ENCODE measurements at places on chromosomes 6 and 20. TPM values are rescaled to one million over a fixed set of nuclear protein-coding genes. Genes with fewer than 3 reads are reported as not detected.

The ACSS1 gene
- 32.2 TPM for total RNA-seq

DNA sequence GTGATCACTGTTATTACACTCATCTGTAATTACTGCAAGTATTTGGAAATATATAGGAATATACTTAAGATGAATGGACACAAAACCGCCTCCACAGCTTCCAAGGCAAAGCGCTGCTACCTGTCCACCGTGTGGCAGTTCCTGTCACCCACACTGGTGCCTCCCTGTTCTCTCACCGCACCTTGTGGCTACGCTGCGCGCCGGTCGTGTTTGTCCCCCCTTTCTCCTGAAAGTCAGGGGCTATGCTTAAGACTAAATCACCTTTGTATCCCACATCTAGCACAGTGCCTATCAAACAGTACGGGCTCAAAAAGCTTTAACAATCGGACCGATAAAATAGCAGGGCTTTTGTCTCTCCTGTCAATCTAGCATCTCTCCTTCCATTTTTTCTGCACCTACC lies 23.0 kb downstream of the LY86 start:
- no peaks in the 10 kb centered on the region for H3K36me3 ChIP-seq
- no peaks in the 10 kb centered on the region for H3K27me3 ChIP-seq
- no peak for DNase-seq
- no peak overlapping the region for H3K27ac ChIP-seq

The MMP24 gene
- total RNA-seq = 7.1 TPM

- H3K27me3 ChIP-seq = no peaks in the 10 kb centered on the region
- H3K4me3 ChIP-seq = no peak overlapping the region
- no peaks in the 10 kb centered on the region for H3K36me3 ChIP-seq
- H3K4me1 ChIP-seq = no peaks in the 10 kb centered on the region
- H3K27ac ChIP-seq = no peak overlapping the region
- no peak for DNase-seq
Measured at GRCh38 chr6:9745966-9746365, 668.9 kb downstream of the TFAP2A start.

The AFDN gene
- total RNA-seq = 143 TPM

DNA sequence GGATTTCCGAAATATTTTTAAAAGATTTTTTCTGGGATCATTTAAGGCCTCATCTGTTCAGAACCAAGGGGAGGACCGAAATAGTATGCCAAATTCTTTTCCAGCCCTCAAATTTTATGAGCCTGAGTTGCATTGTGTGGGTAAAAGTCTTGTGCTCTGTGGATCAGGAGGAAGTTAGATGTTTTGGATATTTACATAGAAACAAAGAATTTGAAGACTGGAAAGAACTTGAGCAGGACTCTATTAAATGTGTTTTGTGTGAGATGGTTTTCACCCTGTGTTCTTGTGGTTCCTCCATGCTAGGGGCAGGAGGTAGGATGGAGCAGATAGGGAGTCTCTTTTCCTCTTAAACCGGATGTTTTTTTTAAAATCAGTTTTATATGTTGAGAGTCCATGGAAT lies 329.1 kb downstream of the LAMA2 start:
- H3K4me1 ChIP-seq = no peaks in the 10 kb centered on the region
- H3K27ac ChIP-seq = no peak overlapping the region
- no peaks in the 10 kb centered on the region for H3K36me3 ChIP-seq
- no peaks in the 10 kb centered on the region for H3K27me3 ChIP-seq

GRCh38 chr20:35311409-35311808 lies 19.2 kb upstream of the FAM83C start:
- peak overlapping the region; percentile 86 for H3K27ac ChIP-seq
- no peak overlapping the region for H3K4me3 ChIP-seq
- H3K36me3 ChIP-seq = no peaks in the 10 kb centered on the region
- peak; percentile 88 for DNase-seq
- H3K4me1 ChIP-seq = peaks cover 55% of the 10 kb centered on the region

The THBD gene
- 0.26 TPM for total RNA-seq

The RPS10 gene
- 1,363 TPM for total RNA-seq

DNA sequence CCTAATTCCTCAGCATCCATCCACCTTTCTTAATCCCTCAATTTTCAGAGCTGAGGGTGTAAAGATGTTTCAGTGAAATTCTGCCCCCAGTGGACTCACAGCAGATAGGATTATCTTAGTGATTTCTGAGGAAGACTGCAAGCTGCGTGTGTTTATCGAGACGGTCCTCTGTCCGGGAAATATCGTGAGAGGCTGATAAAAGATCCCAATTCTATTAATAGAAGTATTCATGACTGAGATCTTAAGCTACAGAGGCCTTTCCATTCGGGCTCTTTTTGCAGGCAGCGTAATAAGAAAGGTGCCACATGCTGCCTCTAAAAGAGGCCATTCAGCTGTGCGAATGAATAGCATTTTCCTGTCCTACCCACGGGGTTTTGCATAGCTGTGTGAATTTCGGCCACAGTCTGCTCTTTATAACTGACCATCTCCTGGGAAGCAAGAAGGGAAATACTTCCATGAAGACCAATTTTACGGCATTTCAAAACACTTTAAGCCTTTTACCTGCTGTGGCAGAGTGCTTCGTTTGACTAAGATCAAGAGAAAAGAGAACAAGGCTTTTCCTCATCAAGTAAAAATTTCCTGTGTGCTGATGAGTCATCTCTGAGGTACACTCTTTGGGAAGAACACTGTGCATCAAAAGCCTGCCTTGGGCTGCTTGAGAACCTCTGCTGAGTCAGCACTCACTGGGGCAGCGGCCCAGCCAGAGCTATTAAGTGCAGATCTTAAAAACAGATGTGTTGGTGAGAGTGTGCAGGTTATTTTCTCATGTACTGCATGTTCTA lies 208.8 kb downstream of the ARHGAP18 start:
- DNase-seq = peak; percentile 8
- no peak overlapping the region for H3K27ac ChIP-seq
- H3K36me3 ChIP-seq = no peaks in the 10 kb centered on the region
- no peak overlapping the region for H3K4me3 ChIP-seq
- peaks cover 3% of the 10 kb centered on the region for H3K4me1 ChIP-seq

DNA sequence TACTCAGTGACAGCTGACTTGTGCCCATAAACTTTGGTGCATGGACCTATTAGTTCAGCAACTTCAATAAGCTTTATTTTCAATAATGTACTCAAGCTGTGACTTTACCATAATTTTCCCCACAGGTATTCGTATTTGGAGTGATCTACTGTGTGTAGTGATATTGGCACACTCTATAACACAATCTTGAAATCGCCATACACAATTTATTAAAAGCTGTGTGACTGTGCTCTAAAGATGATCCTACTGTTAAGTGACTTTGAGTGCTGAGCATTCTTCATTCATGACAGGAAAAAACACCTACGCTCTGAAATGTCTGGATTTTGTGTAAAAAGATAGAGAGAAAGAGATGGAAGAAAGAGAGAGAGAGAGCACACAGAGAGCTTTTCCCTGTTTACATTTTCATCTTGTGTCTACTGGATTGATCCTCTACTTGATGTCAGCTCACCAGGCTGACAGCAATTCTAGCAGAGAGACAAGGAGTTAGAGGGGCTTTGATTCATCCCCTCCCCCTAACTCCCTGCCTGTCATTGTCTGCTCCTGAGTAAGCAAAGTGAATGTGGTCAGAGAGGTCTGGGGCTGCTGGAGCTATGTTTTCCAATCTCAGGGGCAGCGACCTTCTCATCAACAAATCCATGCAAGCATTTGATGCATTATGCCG lies 538.7 kb upstream of the POU3F2 start:
- H3K27ac ChIP-seq = no peak overlapping the region
- H3K27me3 ChIP-seq = no peaks in the 10 kb centered on the region
- no peak for DNase-seq
- no peak overlapping the region for H3K4me3 ChIP-seq
- H3K36me3 ChIP-seq = no peaks in the 10 kb centered on the region
- no peaks in the 10 kb centered on the region for H3K4me1 ChIP-seq

- no peaks in the 10 kb centered on the region for H3K4me1 ChIP-seq
- H3K27ac ChIP-seq = no peak overlapping the region
- H3K4me3 ChIP-seq = no peak overlapping the region
- H3K27me3 ChIP-seq = no peaks in the 10 kb centered on the region
- DNase-seq = no peak
- H3K36me3 ChIP-seq = no peaks in the 10 kb centered on the region
Measured at GRCh38 chr6:64782877-64783276, 924.1 kb downstream of the EYS start.

DNA sequence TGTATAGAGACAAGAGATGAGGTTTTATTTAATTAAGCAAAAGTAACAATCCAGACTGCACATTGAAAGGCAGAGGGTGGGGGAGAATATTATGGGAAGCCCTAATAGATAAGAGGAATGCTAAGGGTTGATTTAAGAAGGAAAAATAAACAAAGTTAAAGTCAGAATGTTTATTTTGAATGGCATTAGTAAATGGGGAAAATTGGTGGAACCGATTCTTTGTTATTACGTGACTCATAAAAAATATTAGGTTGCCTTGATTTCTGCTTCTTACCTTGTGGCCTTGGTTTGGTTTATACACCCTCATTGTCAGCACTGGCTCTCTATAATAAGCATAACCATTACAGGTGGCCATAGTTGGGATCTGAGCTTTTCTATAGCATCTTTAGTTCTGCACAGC lies 674.8 kb upstream of the CITED2 start:
- H3K4me3 ChIP-seq = no peak overlapping the region
- no peaks in the 10 kb centered on the region for H3K27me3 ChIP-seq
- no peak overlapping the region for H3K27ac ChIP-seq
- H3K4me1 ChIP-seq = no peaks in the 10 kb centered on the region
- no peaks in the 10 kb centered on the region for H3K36me3 ChIP-seq

GRCh38 chr6:157169656-157170055 lies 153.7 kb downstream of the TMEM242 start:
- H3K27ac ChIP-seq = no peak overlapping the region
- H3K27me3 ChIP-seq = no peaks in the 10 kb centered on the region
- peaks cover 2% of the 10 kb centered on the region for H3K36me3 ChIP-seq
- no peak for DNase-seq
- H3K4me1 ChIP-seq = no peaks in the 10 kb centered on the region
- H3K4me3 ChIP-seq = no peak overlapping the region

DNA sequence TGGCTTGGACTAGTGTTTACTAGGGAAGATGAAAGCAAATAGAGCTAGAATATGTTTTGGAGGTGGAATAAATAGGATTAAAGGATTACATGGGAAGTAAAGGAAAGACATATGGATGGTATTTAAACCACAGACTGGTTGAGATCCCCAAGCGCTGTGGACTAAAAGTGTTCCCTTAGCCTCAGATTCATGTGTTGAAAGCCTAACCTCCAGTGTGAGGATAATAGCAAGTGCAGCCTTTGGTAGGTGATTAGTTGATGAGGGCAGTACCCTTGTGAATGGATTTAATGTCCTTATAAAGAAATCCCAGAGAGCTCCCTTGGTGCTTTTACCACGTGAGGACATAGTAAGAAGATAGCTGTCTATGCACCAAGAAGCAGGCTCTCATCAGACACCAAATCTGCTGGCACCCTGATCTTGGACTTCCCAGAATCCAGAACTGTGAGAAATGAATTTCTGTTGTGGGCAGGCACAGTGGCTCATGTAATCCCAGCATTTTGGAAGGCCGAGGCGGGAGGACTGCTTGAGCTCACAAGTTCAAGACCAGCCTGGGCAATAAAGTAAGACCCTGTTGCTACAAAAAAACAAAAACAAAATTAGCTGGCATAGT lies 57.3 kb upstream of the MCM9 start:
- no peak overlapping the region for H3K27ac ChIP-seq
- H3K4me1 ChIP-seq = no peaks in the 10 kb centered on the region
- H3K36me3 ChIP-seq = no peaks in the 10 kb centered on the region
- no peak overlapping the region for H3K4me3 ChIP-seq

GRCh38 chr6:149890629-149891045 lies 7.3 kb downstream of the RAET1E start:
- no peaks in the 10 kb centered on the region for H3K27me3 ChIP-seq
- H3K27ac ChIP-seq = no peak overlapping the region
- peaks cover 11% of the 10 kb centered on the region for H3K4me1 ChIP-seq
- no peak for DNase-seq
- H3K4me3 ChIP-seq = no peak overlapping the region
- H3K36me3 ChIP-seq = no peaks in the 10 kb centered on the region

DNA sequence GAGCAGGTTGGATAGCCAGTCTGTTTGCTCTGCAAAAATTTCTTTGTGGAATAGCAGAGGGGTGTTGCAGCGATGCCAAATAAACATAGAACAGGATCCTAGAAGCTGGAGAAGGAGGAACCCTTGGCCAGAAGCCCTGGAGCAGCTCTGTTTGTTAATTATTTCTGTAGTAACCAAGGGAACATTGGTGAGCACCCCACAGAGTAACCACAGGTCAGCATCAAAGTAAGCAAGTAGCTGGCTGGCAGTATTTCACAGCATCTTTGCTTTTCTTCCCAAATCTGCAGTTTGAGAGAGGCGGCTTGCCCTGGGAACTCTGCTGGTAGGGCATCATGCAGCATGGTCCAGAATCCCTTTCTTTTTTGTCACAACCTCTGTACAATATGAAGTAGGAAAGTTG lies 12.7 kb upstream of the APMAP start:
- H3K27me3 ChIP-seq = no peaks in the 10 kb centered on the region
- H3K4me1 ChIP-seq = no peaks in the 10 kb centered on the region
- no peak for DNase-seq
- H3K27ac ChIP-seq = no peak overlapping the region
- H3K36me3 ChIP-seq = no peaks in the 10 kb centered on the region

DNA sequence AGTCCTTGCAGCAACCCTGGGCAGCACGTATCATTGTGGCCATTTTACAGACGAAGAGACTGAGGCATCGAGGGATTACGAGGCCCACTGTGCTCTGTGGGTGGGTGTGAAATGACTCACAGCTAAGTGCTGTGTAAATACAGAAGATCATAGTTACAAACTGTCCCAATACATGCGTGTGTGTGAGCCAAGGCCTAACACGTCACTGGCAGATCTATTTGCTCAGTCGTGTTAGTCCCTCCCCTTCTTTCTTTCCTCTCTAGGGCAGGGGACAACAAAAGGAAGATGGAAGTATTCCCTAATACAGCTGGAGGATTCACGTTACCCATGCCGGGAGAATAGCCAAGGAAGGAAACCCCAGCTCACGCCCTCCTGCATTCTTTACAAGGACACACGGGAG lies 175.9 kb downstream of the CDC5L start:
- no peak overlapping the region for H3K27ac ChIP-seq
- no peaks in the 10 kb centered on the region for H3K36me3 ChIP-seq
- DNase-seq = no peak
- H3K4me1 ChIP-seq = no peaks in the 10 kb centered on the region

- H3K27me3 ChIP-seq = no peaks in the 10 kb centered on the region
- H3K27ac ChIP-seq = no peak overlapping the region
- no peak overlapping the region for H3K4me3 ChIP-seq
- no peak for DNase-seq
Measured at GRCh38 chr6:163490826-163491577, 76.5 kb downstream of the QKI start.

DNA sequence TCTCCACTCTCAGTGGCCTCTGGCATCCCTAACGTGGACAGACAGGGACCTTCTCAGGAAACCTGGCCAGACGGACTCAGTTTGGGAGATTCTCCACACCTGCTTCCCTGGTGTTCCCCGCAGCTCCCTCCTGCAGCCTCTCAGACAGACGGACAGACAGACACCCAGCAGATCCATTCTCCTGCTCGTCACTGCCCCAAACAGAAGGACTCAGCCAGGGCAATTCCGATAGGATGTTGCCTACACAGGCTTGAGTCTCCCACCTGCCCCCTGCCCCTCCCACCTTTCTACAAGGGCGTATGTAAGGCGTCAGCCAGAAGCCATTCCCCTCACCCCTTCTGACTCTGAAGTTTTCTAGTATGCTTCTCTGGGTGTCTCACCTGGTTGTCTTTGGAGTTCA lies 428 bp downstream of the CCM2L start:
- H3K27me3 ChIP-seq = no peaks in the 10 kb centered on the region
- DNase-seq = no peak
- no peak overlapping the region for H3K4me3 ChIP-seq

- no peak overlapping the region for H3K27ac ChIP-seq
- H3K36me3 ChIP-seq = peaks cover 3% of the 10 kb centered on the region
- peaks cover 7% of the 10 kb centered on the region for H3K4me1 ChIP-seq
- DNase-seq = no peak
Measured at GRCh38 chr6:83055366-83055964, 10.2 kb downstream of the UBE3D start.

Measured in Panc1 (cell line).